Stimulated activated CD8-positive, alpha-beta memory T cell treated with anti-CD3 and anti-CD28 coated beads, Interleukin-2, amount 100 ng/mL, for 1 hour (primary cell): ENCODE measurements at places on chromosomes 16 and 17.

DNA sequence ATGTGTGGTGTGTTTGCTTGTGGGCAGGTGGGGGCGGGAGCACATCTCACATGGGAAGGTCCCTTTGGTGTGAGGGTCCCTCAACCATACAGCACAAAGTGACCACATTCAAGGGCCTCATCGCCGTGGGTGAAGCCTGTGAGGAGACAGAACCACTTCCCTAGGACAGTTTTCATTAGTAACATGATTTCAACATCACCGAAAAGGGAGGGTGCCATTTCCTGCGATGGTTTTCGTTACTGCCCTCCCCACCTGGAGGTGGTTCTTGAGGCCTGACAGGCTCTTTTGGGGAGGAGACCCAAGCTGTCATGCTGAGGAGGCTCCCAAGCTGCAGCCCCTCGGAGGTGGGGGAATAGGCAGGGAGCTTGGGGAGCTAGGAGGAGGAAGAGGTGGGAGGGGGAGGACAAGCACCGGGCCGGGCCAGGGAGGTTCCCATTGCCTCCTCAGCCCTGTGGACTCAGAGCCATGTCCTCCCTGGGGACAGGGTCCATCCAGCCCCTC lies 9.5 kb downstream of the CD300LB start:
- no peak for DNase-seq

GRCh38 chr16:82895843-82896242 lies 269.1 kb downstream of the CDH13 start:
- DNase-seq: no peak

GRCh38 chr16:58384437-58385055 lies 7.7 kb upstream of the GINS3 start:
- no peak for DNase-seq

DNA sequence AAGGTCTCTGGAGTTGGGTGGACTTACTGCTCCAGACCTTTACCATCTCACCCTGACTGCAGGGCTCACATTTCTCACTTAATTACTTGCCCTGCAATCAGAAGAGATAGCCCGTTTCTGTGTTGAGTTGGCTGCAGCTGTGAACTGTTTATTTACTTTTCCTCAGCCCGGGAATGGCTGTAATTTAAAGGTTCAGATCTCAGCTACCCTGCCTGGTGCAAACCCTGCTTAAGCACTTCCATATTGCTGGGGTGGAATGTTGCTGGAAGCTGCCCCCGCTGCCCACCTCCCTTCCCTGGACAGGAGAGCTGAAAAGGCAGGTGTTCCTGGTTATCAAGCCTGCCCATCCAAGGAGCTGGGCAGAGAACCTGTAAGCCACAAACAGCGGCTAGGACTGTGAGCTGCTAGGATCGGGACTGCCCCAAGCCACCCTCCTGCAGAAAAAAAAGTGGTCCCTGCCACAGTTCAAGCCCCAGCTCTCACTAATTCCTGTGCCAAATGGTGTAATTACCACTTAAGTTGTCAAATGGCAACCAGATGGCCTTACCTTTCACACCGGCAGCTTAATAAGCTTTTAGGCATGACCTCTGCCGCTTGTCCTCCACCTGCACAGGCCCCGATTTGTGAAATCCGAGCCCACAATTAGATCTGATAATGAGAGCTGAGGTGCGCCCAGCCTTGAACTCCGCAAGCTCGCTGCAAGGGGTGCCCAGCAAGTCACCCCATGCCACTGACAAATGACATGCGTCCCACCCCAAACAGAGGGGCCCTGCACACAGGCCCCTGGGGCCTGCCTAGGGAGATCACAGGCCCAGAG lies 269.8 kb downstream of the C16orf95 start:
- DNase-seq: no peak

GRCh38 chr17:64129765-64130558 lies at the start of gene ERN1:
ERN1 (minus strand) TSS chr17:64130144; CDS start chr17:64130029, 115 bp downstream.
- DNase-seq: peak; percentile 83

DNA sequence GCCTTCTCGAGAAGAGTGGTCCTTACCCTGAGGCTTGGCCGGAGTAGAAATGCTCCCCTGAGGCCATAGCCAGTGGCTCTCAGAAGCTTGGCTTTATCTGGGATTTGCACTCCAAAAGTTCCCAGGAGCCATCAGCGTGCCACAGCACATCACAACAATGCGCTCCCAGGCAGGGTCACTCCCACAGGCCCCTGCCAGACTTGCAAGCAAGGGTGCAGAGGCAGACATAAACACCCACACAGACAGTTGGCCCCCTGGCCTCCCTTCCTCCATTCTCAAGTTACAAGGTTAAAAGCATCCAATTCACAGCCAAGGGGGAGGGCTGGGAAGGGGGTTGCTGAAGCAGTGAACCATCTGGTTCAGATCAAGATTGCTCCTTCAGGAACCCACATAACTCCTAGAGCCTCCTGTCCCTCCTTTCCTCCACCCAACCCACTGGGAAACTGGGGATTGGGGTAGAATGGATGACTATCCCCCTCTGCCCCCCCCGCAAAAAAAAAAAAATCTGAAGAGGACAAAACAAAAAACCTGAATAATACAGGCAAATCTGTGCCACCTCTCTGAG lies 1.8 kb downstream of the ST3GAL2 start:
- no peak for DNase-seq

DNA sequence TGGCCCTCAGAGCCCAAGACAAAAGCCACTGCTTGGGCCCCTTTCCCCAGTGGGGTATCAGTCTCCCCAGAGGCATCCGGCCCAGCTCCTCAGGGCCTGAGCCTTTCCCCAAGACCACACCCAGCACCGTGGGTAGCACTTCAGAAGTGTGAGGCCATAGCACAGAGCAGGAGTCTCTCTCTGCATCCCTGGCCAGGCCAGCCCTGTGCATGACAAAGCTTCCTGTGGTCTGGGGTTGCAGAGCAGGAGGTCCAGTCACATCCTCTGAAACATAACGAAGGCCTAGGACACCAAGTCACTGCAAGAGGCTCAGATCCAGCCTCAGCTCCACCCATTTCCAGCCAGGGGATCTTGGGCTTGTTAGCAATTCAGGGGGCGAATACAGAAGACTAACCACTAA lies 56.8 kb upstream of the ZNF423 start:
- no peak for DNase-seq

- no peak for DNase-seq
Observed at GRCh38 chr16:50204453-50205108, 51.5 kb downstream of the TENT4B start.

- no peak for DNase-seq
Observed at GRCh38 chr16:83721676-83722075, 86.1 kb upstream of the HSBP1 start.

DNA sequence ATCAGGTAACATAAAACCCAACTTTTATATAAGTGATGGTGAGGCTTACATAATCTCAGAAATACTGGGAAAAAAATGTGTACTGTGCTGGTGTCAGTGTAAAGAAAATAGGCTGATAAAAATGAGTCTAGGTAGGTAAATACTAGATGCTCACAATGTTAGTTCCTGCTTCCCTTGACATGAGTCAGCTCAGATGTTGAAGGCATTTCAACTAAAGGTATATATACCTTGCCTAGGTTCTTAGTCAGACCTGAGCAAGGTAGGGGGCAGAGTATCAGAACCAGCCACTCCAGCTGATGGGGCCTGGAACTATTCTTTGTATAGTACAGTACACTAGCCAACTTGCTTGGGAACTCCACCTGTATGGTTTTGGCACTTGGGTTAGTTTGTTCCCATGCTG lies 51.0 kb upstream of the CA10 start:
- no peak for DNase-seq

- no peak for DNase-seq
Observed at GRCh38 chr17:82887255-82888164, 47.7 kb upstream of the ZNF750 start.

- DNase-seq: no peak
Observed at GRCh38 chr16:86117756-86118155, 218.8 kb downstream of the IRF8 start.

- no peak for DNase-seq
Observed at GRCh38 chr17:82952019-82952418, 112.2 kb upstream of the ZNF750 start.

- no peak for DNase-seq
Observed at GRCh38 chr17:82287868-82288801, 14.6 kb upstream of the CSNK1D start.

DNA sequence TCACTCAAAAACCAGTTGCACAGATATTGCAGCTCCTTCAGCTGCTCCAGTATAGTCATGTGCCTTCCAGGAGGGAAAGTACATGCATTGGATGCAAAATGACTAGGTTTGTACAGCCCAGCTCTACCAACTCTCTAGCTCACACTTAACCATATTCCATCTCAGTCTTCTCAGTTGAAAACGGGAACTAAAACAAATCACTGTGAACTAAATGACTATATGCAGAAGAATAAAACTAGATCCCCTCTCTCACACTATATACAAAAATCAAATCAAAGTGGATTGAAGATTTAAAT lies 24.9 kb downstream of the DCUN1D3 start:
- DNase-seq: no peak

DNA sequence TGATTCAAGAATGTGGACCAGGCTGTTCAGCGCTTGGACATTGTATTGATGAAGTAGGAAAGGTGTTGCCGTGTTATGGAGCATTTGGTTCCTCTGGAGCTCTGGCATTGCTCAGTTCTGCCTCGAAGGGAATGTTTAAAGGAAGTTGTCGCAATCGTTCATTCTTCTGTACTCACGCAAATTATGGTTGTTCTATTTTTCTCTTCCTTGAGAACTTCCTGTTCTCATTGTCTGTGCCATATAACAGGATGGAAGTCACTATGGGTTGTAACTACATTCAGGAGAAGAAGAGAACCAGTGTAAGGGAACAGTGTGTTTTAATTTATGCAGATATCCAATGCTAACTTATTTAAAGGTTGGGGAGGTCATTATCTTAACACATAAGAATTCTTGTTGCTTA lies 13.0 kb downstream of the PCTP start:
- DNase-seq: no peak

DNA sequence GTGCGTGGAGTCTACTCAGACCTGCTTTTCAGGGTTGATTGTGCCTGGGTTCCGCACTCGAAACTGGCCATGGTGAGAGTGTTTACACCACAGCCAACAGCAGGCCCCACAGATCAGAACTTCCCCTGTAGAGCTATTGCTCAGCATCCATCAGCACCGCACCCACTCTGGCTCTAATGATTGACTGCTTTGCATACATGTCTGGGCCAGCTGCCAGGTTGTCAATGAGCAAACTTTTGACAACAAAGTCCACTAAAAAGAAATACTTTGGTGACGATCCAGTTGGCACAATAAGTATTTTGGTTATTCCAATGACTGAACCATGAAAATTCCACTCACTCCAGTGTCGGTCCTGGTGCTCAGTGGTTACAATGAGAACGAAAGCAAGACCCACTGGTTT lies 190.7 kb downstream of the FOXL1 start:
- no peak for DNase-seq

GRCh38 chr17:45393411-45393810 lies 39.3 kb downstream of the ARHGAP27 start:
- DNase-seq: no peak
